ENCODE measurements at places on chromosomes 16 and 17. TPM values are rescaled to one million over a fixed set of nuclear protein-coding genes. Genes with fewer than 3 reads are reported as not detected.

The SPIRE2 gene
- total RNA-seq = 3.2 TPM

The DHRS7C gene
- not detected for total RNA-seq

The MYH11 gene
- 9.5 TPM for total RNA-seq

The GNGT2 gene
- total RNA-seq = not detected

The GPR142 gene
- not detected for total RNA-seq

The KRTAP2-3 gene
- not detected for total RNA-seq

The PIRT gene
- not detected for total RNA-seq

The SPHK1 gene
- total RNA-seq = 1.3 TPM

The ACAP1 gene
- total RNA-seq = 3.6 TPM

The CUEDC1 gene
- 21.5 TPM for total RNA-seq

The KRTAP4-5 gene
- total RNA-seq = not detected

The RHBDL3 gene
- total RNA-seq = not detected

The TACO1 gene
- total RNA-seq = 15.2 TPM

The SLC22A31 gene
- total RNA-seq = not detected

The SOCS7 gene
- total RNA-seq = 9.7 TPM

The GSDMA gene
- 7.1 TPM for total RNA-seq

The CCL7 gene
- not detected for total RNA-seq

The SNAI3 gene
- 0.94 TPM for total RNA-seq

The PPY gene
- not detected for total RNA-seq

The KRT27 gene
- not detected for total RNA-seq

The OR1A1 gene
- not detected for total RNA-seq

The INCA1 gene
- 1.1 TPM for total RNA-seq

The KRTAP3-1 gene
- not detected for total RNA-seq

The RHBDF1 gene
- 25.4 TPM for total RNA-seq

The UMOD gene
- not detected for total RNA-seq

The C16orf54 gene
- total RNA-seq = 0.75 TPM

The SPNS2 gene
- total RNA-seq = 31.8 TPM

The AOC2 gene
- 4.1 TPM for total RNA-seq

The TNS4 gene
- total RNA-seq = not detected

The GP1BA gene
- total RNA-seq = not detected

The DBNDD1 gene
- not detected for total RNA-seq

The TOB1 gene
- 28.3 TPM for total RNA-seq

The ENO3 gene
- total RNA-seq = 2.3 TPM

The RNF157 gene
- total RNA-seq = 67.1 TPM

The METTL26 gene
- total RNA-seq = 104 TPM

The IGF2BP1 gene
- total RNA-seq = 0.19 TPM

The RPL38 gene
- total RNA-seq = 563 TPM

The KRT24 gene
- not detected for total RNA-seq

The KRTAP9-8 gene
- not detected for total RNA-seq

The FAHD1 gene
- total RNA-seq = 36.0 TPM

The MMP25 gene
- 0.57 TPM for total RNA-seq

The CLEC18C gene
- total RNA-seq = not detected

The ZG16 gene
- 0.17 TPM for total RNA-seq

The CCL1 gene
- not detected for total RNA-seq

The NOD2 gene
- total RNA-seq = 10.2 TPM

The CBLN1 gene
- total RNA-seq = 2.9 TPM

The SARM1 gene
- total RNA-seq = 3.8 TPM

The UNC45B gene
- total RNA-seq = not detected

The WSCD1 gene
- 0.16 TPM for total RNA-seq

The ITGB4 gene
- 5.4 TPM for total RNA-seq

The TMIGD1 gene
- not detected for total RNA-seq

The CPHXL2 gene
- total RNA-seq = not detected

The MYL11 gene
- not detected for total RNA-seq

The PRM3 gene
- total RNA-seq = not detected

The SF3B3 gene
- total RNA-seq = 143 TPM

The CACNA1G gene
- not detected for total RNA-seq

The NACA2 gene
- not detected for total RNA-seq

The CYB5B gene
- 34.7 TPM for total RNA-seq

Measured in subcutaneous adipose tissue (tissue), 4 donors.